ENCODE measurements at places on chromosomes 11 and 22.

GRCh38 chr11:120057595-120058581, 80.0 kb downstream of the TRIM29 start:
- DNase-seq = peak; percentile 17

DNA sequence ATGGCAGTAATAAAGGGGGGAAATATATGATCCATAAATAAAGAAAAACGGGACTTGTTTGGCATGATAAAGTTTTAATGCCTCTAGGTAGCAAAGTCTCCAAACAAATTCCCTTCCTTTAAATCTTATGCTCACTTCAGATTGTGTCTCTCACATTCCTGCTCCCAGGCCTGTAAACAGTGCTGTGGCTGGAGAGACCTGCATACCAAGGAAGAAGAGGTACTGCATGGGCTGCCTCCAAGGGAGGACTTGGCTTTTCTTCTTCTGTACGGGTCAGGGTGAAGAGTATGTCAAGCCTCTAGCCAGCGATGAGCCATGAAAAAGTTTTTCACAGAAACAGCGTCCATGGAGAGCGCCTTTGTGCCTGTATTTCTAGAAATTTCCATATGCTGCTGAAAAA, 161.8 kb downstream of the KIRREL3 start:
- DNase-seq = no peak

DNA sequence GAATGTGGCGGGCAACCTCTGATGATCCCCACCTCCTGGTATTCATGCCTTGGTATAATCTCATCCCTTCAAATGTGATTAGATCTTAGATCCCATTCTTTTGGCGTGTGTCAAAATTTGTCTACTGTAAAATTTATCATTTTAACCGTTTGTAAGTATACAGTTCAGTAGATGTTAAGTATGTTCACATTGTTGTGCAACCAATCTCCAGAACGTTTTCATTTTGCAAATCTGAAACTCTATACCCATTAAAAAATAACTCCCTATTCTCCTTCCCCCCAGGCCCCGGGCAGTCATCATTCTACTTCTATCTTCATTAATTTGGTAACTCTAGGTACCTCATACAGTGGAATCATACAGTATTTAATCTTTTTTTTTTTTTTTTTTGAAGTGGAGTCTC, 159.0 kb downstream of the LDLRAD3 start:
- DNase-seq = no peak

GRCh38 chr11:100072131-100072530, 615.0 kb upstream of the ARHGAP42 start:
- no peak for DNase-seq

- DNase-seq = no peak
These were observed 1.0 kb upstream of the SLC1A2 start for GRCh38 chr11:35420371-35420770.

GRCh38 chr11:3148990-3149851, 15.9 kb downstream of the OSBPL5 start:
- no peak for DNase-seq

- DNase-seq = no peak
These were observed 7.5 kb downstream of the IL18 start for GRCh38 chr11:112156153-112156955.

GRCh38 chr11:76610871-76611475, 59.6 kb downstream of the LRRC32 start:
- no peak for DNase-seq

- no peak for DNase-seq
These were observed 4.3 kb downstream of the GRK2 start for GRCh38 chr11:67270256-67271204.

- DNase-seq = no peak
These were observed 182.8 kb downstream of the C11orf87 start for GRCh38 chr11:109604481-109605400.

DNA sequence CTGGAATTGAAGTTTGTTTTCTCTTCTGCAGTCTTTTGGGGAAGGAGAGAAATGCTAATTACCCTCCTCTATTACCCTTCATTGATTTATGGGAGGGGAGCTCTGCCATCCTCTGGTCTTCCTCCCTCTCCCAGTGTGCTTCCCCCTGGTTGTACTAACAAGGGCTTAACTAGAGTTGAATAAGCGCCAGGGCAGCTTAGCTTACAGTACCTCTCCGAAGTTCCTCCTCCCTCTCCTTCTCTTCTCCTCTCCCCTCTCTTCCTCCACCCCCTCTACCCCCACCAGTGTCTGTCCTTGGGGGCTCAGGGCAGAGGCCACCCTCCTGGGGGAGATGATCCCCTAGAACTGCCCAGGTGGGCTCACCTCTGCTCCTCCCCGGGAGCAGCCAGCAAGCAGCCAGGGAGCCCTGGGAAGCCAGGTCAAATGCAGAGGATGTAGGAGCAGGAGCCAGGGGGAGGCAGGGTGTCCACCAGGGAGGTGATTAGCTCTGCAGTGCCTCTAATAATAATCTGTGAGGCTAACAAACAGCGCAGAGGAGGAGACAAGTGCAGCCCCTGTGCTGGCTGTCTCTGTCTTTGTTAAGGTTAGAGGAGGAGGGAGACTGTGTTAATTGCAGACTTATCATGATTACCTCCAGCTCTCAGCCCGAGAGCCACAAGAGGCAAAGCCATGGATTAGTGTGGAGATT, 191.6 kb upstream of the CADM1 start:
- DNase-seq = no peak

All from ELR (cell line).